ENCODE measurements at places on chromosomes 7 and 10.

GRCh38 chr7:22726345-22726906, 574 bp upstream of the IL6 start:
- no peak for DNase-seq

GRCh38 chr10:10542477-10542876, 475.2 kb upstream of the CELF2 start:
- no peak for DNase-seq

DNA sequence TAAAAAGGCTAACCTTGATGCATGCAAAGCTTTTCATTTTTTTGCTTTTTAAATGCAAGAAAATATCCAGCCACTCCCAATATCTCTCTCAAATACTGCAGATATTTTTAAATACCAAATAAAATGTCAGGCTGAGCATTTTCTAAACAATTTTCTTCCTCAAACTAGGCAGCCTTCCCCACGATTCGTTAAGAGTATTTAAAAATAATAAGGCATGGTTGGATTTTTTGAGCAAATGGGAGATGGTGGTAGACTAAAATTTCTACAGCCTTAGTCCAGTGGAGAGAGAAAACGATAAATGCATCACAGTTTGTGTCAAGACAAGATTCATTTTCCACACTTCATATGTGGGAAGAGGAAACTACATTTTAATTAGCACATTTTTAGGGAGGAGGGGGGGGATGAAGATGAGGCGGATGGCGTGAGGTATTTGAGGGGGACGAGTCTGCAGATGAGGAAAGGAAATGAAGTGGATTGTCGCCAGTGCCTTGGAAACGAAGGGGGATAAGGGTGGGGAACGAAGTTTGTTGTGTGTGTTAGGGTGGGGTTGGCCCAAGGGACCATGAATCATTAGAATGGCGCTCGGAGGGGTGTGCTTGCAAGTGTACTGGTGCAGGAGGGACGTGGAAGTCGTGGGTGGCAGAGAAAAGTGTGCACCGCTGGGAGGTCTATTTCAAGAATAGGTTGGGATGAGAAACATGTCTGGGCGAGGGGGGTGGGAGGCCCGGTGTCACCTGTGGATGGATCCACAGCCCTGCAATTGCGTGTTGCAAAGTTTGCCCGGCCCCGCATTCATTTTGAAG, 1.2 kb upstream of the ADD3 start:
- DNase-seq = no peak

DNA sequence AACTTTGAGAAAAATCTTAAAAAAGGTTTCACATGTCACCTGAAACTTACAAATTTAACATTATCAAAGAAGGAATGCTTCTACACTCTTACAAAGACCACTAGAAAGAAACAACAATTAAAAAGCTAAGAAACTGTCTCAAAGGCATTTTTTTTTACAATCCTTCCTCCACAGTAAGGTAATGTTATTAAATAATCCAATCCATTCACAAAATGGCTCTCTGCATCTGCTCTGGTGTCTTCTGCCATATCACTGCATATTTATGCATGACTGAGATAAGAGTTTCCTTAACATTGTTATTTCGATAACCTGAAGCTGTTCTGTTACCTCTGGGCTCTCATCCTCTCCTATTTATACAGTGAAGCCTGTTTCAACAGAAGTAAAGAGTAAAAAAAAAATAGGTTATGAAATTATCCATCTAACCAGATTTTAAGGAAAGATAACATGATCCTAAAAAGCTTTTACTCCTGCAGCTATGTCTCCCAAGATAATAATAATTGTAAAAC, 8.5 kb downstream of the HNRNPA2B1 start:
- no peak for DNase-seq

DNA sequence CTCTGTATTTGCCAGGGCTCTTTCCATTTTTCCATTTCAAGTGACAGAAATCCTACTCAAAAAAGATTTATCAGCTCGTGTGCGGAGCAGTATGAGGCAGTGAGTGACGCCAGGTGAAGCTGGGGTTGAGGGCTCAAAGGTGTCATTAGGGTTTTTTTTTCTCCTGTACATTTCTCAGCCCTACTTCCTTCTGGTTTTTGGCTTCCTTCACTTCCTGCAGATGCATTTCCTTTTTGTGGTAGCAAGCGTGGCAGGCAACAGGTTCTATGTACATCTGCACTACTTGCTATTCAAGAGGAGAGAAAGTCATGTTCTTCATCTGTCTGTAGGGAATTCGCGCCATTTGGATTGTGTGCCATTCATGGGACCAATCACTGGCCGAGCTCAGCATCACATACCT, 52.8 kb upstream of the AOAH start:
- no peak for DNase-seq

- no peak for DNase-seq
Measured at GRCh38 chr10:47237316-47238260, 62.4 kb upstream of the GDF10 start.

DNA sequence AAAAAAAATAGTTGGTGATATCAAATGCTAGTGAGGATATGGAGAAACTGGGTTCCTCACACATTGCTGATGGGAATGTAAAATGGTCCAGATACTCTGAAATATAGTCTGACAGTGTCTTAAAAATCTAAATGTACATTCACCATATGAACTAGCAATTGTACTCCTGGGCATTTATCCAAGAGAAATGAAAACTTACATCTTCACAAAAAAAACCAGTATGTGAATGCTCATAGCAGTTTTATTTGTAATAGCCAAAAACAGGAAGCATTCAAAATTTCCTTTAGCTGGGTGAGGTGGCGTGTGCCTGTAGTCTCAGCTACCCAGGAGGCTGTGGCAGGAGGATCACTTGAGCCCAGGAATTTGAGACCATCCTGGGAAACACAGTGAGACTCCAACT, 2.1 kb upstream of the SSC4D start:
- DNase-seq = no peak

- no peak for DNase-seq
Measured at GRCh38 chr7:139715194-139715815, 62.5 kb downstream of the HIPK2 start.

- DNase-seq = no peak
Measured at GRCh38 chr10:116741391-116742351, 695 bp downstream of the HSPA12A start.

DNA sequence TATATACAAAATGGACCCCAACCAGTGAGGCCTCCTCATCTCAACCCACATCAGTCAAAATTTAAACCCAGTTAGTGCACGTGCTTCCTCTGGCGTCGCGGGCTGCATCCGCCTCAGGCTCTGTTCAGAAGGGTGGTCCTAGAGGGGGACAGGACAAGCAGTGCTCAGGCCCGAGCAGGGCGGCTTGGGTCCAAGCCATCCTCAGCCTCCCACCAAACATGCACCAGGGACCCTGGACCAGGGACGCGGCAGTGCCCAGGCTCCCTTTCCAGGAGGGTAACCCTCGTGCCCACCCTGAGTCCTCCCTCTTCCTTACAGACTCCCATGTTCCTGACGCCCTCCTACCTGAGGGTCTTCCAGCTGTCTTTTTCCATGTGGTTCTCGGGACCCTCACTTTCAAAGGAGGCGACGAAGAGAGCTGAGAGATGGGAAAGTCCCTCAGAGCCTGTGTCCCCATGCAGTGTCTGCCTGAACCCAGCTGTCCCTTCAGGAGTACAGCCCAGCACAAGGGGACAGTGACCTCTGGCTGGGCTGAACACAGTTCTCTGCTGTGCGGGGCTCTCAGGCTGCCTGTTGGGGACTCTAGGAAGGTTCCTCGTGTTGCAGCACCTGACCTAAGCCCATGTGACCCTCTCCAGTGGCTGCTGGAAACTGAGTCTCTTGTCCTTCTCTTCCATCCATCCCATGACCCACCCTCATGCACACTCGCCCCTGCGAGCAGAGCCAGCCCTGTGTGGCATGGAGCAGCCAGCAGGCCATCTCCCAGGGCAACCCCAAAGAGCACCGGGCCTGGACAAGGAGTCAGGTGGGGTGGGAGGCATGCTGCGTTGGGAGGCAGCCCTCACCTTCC, 58.1 kb downstream of the CSGALNACT2 start:
- no peak for DNase-seq

- no peak for DNase-seq
Measured at GRCh38 chr7:43118313-43118712, 5.9 kb downstream of the HECW1 start.

DNA sequence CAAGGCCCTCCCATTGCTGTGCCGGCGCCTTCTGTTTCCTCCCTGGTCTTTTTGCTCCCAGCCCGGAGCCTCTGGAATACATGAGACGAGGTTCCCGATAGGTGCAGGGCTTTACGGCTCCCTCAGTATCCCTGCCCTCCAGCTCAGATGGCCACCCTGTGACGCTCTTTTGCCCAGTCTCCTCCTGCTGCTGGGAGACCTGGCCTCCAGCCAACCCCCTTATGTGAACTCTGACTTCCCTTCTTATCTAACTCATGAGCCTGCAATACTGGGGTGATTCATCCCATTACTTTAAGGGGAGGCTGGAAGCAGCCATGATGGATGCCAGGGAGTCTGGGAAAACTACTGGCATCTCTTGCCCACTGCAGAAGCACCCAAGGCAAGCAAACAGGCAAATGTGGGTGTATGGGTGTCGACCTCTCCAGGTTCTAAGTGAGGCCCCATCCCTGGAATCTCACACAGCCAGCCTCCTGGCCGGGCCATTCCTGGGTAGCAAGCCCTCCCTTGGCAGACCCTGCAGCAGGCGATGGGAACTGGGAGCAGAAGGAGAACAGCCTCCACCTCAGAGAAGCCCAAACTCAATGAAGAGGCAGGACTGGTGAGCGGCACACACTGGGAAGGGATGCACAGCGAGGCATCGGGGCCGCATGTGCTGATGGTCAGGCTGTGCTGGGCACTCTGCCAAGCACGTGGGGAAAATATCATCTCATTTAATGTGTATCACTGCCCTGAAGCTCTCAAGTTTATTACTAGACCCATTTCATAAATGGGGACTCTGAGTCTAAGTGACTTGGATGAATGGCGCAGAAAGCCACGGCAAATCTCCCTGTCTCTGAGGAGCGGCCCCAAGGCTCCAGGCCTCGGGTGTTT, 97.5 kb downstream of the FAM53B start:
- no peak for DNase-seq

DNA sequence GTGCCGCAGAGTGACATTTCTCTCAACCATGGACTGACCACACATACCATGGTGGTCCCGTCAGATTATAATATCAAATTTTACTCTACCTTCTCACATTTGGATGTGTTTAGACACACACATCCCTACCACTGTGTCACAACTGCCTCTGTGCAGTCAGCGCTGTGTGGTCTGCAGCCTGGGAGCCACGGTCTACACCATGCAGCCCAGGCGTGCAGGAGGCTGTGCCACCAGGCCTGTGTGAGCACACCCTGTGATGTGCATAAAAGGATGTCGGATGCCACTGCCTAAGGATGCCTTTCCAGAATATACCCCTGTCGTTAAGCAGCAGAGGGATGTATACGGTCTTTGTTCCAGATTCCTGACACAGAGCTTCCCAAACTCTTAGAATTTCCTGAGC, 150.4 kb downstream of the TCERG1L start:
- no peak for DNase-seq

DNA sequence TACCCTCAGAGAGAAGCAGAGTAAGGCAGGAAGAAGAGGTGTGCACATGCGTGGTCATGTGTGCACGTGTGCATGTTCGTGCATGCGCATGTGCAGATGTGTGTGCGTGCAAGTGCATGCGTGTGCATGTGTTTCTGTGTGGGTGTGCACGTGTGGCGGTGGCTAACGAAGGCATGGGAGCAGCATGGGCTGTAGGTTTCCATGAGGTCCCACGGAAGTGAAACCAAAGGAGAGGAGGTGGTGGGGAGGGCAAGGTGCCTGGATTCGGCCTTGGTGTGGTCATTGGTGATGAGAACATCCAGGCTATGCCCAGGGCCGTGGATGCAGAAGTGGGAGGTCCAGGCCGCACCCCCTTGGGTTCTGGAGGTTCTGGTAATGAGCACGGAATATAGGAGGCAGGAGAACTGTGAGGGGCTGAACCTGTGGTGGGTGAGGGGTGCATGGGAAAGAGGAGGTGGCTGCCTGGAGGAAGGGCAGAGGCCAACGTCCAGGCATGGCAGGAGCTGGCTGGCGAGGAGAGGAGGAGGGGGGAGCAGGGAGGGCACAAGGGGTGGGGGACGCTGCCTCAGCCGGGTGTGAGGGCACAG, 2.4 kb upstream of the INPP5A start:
- DNase-seq = no peak

DNA sequence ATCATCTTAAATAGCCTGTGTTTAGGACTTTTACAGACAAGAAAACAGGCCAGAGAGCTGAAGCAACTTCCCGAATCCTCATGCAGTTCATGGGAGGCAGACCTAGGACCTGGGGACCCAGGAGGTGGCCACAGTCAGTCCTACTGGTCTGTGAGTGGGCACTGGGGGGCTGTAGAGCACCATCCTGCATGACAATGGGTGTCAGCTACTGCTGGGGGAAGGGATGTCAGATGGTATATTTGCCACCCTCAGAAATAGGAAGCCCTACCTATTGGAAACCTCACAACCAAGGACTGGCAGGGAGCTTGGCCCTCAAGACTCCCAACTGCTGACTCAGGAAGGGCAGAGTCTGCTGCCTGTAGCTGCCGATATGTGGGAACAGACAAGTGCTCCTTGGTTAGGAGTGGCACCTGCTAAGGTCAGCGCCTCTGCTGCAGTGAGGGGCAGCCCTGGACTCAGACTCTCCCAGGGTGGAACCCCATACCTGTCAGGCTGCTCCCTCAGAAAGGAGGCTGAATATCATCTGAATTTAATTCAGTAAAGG, 29.7 kb downstream of the OGDH start:
- no peak for DNase-seq

DNA sequence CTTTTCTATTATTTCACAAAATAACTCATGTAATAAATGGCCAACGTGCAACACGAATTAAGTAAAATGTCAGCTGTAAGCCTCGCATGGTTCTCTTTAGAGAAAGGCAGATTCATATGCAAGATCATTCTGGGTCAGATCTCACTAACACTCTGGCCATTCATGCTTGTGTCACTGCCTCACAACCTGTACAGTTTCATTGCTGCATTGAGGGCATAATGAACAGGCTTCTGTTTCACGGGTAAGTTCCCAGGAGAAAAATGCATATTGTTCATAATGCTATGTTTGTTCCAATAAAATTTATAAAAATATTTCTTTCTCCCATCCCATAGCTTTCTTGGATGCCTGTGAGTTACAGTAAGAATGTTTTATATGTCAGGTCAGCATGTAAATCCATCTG, 734.0 kb upstream of the ANKRD30A start:
- DNase-seq = no peak

- no peak for DNase-seq
Measured at GRCh38 chr7:33669251-33669670, 236.1 kb upstream of the BMPER start.

GRCh38 chr7:4762121-4763055, 13.0 kb upstream of the AP5Z1 start:
- DNase-seq = no peak

DNA sequence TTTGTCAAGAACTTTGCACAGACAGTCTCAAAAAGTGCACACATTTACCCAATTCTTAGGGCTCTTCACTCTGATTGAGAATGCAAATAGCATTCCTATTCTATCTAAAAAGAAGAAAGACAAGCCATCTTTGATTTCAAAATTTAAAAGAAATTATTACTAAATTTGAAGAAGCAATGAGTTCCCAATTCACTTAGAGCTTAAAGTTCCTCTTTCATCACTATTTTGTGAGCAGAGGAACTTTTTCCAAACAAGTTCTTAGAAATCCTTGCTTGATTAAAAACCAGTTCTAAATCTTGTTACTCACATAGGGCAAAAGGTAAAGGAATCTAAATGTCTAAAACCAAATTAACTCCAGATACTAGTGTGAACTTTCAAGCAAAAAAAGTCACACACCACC, 56.4 kb downstream of the TBXAS1 start:
- no peak for DNase-seq

- DNase-seq = no peak
Measured at GRCh38 chr10:95531058-95531809, 29.9 kb downstream of the SORBS1 start.

GRCh38 chr10:44390585-44391072, 5.7 kb upstream of the CXCL12 start:
- no peak for DNase-seq
